ENCODE measurements at places on chromosomes 5 and 9. TPM values are rescaled to one million over a fixed set of nuclear protein-coding genes. Genes with fewer than 3 reads are reported as not detected.
A peak's percentile ranks its signal among the peaks of the same experiment; 100 is the strongest.

- no peak for DNase-seq
- no peak overlapping the region for H3K27ac ChIP-seq
- no peak overlapping the region for H3K4me3 ChIP-seq
- H3K27me3 ChIP-seq, result no peaks in the 10 kb centered on the region
- H3K36me3 ChIP-seq, result no peaks in the 10 kb centered on the region
These were observed 54.7 kb upstream of the SMARCA2 start for GRCh38 chr9:1960342-1961042.

DNA sequence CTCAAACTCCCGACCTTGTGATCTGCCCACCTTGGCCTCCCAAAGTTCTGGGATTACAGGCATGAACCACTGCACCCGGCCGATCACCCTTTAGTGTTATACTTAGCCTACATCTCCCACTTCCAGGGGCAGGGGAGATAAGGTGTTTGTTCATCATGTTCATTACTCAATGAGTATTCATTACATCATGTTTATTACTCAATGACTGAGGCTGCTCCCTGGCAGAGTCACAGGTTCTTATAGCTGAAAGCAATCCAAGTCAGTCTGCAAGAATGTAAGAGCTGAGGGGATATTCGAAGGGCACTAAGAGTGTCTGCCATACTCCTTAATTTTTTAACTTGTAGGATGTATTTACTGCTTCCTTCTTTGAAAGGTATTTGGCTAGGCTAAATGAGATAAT lies 214.2 kb downstream of the SPATA31D1 start:
- no peaks in the 10 kb centered on the region for H3K36me3 ChIP-seq
- H3K27me3 ChIP-seq, result no peaks in the 10 kb centered on the region
- no peak overlapping the region for H3K4me3 ChIP-seq

GRCh38 chr5:67063791-67064190 lies 132.8 kb downstream of the CD180 start:
- H3K36me3 ChIP-seq, result peaks cover 15% of the 10 kb centered on the region
- H3K27ac ChIP-seq, result no peak overlapping the region
- no peaks in the 10 kb centered on the region for H3K27me3 ChIP-seq
- peaks cover 29% of the 10 kb centered on the region for H3K4me1 ChIP-seq
- no peak for DNase-seq

- H3K27ac ChIP-seq, result peak overlapping the region; percentile 90
- H3K4me1 ChIP-seq, result peaks cover 100% of the 10 kb centered on the region
- peak overlapping the region; percentile 30 for H3K4me3 ChIP-seq
- H3K36me3 ChIP-seq, result peaks cover 99% of the 10 kb centered on the region
- no peaks in the 10 kb centered on the region for H3K27me3 ChIP-seq
These were observed 35.0 kb downstream of the ITK start for GRCh38 chr5:157215514-157216167.

DNA sequence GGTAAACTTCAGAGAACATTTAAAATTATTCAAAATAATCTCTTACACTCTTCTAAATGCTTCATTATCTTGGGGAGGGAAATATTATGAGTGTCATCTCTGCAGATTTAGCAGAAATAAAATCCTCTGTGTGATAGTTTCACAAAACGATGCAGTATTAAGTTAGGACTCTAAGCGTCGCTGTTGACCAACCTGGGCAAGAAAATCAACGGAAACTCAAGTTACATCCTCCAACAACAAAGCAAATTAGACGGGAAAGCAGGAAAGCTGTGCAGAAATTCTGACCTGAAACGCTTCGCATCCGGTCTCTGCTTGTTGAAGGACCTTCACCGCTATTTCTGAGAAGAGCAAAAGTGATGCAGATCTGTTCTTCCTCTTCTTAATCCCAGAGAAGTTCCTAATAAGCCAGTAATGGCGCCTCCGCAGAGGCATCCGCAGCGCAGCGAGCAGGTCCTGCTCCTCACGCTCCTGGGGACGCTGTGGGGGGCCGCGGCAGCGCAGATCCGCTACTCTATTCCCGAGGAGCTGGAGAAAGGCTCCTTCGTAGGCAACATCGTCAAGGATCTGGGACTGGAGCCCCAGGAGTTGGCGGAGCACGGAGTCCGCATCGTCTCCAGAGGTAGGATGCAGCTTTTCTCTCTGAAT lies at the start of gene PCDHGA6:
PCDHGA6 (plus strand) TSS at position 219 of the 645 bp plus-strand sequence; CDS start at position 412, 193 bp downstream.
- no peak within 1 kb of the TSS for H3K27ac ChIP-seq
- H3K27me3 ChIP-seq, result peaks cover 56% of the 10 kb centered on the region

- H3K4me1 ChIP-seq, result peaks cover 26% of the 10 kb centered on the region
- DNase-seq, result no peak
- H3K27me3 ChIP-seq, result peaks cover 47% of the 10 kb centered on the region
- H3K36me3 ChIP-seq, result no peaks in the 10 kb centered on the region
These were observed 6.4 kb downstream of the PHF24 start for GRCh38 chr9:34964458-34964857.

DNA sequence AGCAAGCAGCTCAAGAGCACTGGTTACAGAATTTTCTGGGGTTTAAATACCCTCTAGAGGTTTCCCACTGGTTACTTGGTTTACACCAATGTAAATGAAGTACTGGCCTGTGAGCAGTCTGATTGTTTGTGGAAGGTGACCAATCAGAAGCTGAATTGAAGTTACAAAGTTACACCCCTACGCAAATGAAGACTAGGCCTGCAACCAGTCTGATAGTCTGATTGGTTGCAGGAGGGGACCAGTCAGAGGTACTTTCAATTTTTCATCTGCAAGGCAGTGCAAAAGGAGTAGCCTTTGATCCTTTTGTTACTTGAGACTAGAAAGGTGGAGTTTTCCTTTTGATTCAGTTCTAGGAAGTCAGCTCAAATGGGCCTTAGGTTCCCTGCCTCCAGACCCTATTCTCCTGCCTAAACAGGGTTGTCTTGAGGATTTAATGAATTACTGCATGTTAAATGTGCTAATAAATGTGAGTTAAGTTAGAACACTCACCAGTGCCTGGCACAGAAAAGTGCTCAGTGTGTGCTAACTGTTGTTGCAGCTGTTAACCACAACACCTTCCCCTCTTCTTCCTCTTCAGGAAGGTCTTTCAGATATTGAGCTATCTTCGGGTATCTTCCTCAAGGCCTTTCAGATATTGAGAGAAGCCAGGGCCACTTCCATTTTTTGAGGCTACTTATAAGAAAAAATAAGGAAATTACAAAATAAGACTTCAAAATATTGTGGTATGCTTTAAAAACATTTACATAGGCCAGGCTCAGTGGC lies 32.1 kb upstream of the CLINT1 start:
- no peak for DNase-seq
- H3K4me3 ChIP-seq, result no peak overlapping the region
- H3K27ac ChIP-seq, result no peak overlapping the region
- no peaks in the 10 kb centered on the region for H3K27me3 ChIP-seq

DNA sequence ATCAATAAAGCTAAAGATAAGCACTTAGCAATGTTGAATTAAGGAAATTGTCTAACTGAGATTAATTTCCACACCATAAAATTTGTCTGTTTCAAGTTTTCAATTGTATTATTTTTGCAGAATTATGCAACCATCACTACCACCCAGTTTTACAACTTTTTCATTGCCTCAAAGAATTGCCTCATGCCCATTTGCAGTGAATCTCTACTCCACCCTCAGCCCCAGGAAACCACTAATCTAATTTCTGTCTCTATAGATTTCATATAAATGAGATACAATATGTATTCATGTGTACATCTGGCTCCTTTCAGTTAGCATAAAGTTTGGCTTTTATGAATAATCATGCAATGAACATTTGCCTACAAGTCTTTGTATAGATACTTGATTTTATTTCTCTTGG lies 72.9 kb downstream of the PTCD2 start:
- peaks cover 19% of the 10 kb centered on the region for H3K27me3 ChIP-seq
- no peak overlapping the region for H3K4me3 ChIP-seq
- no peaks in the 10 kb centered on the region for H3K4me1 ChIP-seq
- no peak overlapping the region for H3K27ac ChIP-seq
- H3K36me3 ChIP-seq, result no peaks in the 10 kb centered on the region

- H3K4me1 ChIP-seq, result peaks cover 16% of the 10 kb centered on the region
- peaks cover 70% of the 10 kb centered on the region for H3K27me3 ChIP-seq
- no peaks in the 10 kb centered on the region for H3K36me3 ChIP-seq
These were observed 3.8 kb upstream of the NEUROG1 start for GRCh38 chr5:135539430-135540005.

DNA sequence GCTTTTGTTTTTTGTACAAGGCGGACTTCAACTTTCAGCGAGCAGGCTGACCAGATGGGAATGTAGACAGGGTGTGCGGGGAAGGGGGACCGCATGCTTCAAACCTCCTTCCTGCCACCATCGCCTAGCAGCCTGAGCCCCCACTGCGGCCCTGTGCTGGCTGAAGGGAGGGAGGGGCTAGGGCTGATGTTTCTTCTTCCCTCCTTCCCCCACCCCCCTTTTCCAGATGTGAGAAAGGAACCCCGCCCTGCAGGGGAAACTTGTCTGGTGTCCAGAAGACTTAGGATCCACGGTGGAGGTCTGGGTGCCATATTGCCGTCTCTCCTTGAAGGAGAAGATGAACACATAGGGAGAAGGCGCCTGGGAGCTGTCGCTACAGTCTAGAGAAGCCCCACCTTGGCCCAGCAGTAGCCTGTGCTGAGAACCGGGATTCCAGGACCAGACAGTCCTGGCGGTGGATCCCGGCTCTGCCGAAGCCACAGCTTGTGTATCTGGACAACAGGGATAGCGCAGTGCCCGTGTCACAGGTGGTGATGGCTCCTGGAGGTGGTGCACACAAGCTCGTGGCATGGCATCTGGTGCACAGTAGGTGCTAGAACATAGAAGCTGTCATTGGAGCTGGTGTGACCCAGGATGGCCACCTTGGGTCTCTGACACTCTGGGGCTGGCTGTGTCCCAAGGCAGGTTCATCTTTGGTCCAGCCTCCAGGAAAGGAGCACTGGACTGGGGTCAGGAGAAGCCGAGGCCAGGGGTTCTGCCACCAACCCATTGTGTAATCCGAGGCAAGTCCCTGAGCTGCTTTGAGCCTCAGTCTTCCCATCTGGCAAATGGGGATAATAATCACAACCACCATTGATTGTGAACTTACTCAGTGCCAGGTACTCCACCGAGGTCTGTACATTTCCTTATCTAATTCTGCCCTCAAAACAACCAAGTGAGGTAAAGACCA lies 205.6 kb downstream of the C9orf50 start:
- H3K27me3 ChIP-seq, result no peaks in the 10 kb centered on the region
- peak overlapping the region; percentile 94 for H3K27ac ChIP-seq
- no peak for DNase-seq
- H3K4me3 ChIP-seq, result no peak overlapping the region
- H3K4me1 ChIP-seq, result peaks cover 22% of the 10 kb centered on the region

DNA sequence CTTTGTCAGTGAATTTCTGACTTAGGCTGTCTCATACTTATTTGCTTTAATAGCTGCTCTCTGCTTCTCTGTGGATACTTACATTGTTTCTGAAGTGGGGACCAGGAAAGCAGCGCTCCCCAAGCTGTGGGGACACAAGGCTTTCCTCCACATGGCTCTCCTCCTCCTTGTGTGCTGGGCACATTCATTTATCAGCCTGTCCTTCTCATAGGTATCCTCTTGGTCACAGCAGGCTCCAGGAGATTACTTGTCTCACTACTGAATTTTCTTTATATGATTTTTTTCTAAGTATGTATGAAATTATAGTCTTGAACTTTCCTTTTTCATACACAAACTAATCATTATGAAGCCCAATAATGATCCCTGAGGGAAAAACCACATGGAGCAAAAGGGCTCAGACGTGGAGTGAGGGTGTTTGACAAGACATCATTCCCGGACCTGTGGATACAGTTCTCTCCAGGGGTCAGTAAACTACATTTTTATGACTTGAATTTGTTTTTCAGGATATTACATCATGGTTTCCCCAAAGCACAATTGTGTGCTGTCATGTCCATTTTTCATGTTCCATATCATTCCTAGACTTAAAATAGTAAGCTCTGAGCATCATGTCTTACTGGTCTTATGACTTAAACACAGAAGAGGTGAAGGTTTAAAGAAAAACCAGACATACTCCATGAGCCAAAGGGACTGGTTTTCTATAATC lies 234.5 kb downstream of the PCSK1 start:
- no peaks in the 10 kb centered on the region for H3K36me3 ChIP-seq
- no peak for DNase-seq
- H3K27ac ChIP-seq, result no peak overlapping the region
- no peaks in the 10 kb centered on the region for H3K4me1 ChIP-seq
- no peak overlapping the region for H3K4me3 ChIP-seq

GRCh38 chr5:7871653-7872052 lies 2.7 kb downstream of the MTRR start:
- no peak overlapping the region for H3K4me3 ChIP-seq
- peaks cover 51% of the 10 kb centered on the region for H3K36me3 ChIP-seq
- H3K27me3 ChIP-seq, result no peaks in the 10 kb centered on the region
- DNase-seq, result no peak
- peaks cover 67% of the 10 kb centered on the region for H3K4me1 ChIP-seq

The SH3TC2 gene
- total RNA-seq, result not detected

The TAS2R1 gene
- total RNA-seq, result not detected

The ADAMTS13 gene
- total RNA-seq, result 1.7 TPM

The LCN15 gene
- not detected for total RNA-seq

The MSANTD3 gene
- total RNA-seq, result 21.6 TPM

The PPIC gene
- not detected for total RNA-seq

The ZNF354C gene
- total RNA-seq, result 7.2 TPM

The TTC39B gene
- 26.4 TPM for total RNA-seq

The ALDH1A1 gene
- total RNA-seq, result not detected

The PCDHA4 gene
- total RNA-seq, result not detected

The ACOT12 gene
- not detected for total RNA-seq

The LTC4S gene
- total RNA-seq, result 0.39 TPM

The SPINK4 gene
- not detected for total RNA-seq

All from activated CD4-positive, alpha-beta T cell treated with anti-CD3 and anti-CD28 coated beads for 36 hours (primary cell).